ENCODE measurements at places on chromosomes 4 and X.
A peak's percentile ranks its signal among the peaks of the same experiment; 100 is the strongest.

DNA sequence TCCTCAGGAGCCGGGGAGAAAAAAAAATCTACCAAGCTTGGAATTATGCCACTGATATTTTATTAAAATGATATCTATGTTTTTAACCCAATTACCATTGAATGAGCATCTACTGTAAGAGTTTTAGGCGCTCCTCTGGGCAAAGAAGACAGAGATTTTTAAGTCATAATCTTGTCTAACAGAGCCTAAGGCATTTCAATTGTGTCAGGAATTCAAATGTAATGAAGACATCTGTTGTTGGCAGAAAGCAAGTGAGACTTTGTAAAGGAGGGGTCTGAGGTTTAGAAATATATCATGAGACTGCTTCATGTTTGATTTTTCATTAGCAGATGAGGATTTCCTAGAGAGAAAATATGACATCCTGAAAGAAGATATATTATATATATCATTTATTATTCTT lies 1158.1 kb downstream of the FSTL5 start:
- DNase-seq, result no peak

DNA sequence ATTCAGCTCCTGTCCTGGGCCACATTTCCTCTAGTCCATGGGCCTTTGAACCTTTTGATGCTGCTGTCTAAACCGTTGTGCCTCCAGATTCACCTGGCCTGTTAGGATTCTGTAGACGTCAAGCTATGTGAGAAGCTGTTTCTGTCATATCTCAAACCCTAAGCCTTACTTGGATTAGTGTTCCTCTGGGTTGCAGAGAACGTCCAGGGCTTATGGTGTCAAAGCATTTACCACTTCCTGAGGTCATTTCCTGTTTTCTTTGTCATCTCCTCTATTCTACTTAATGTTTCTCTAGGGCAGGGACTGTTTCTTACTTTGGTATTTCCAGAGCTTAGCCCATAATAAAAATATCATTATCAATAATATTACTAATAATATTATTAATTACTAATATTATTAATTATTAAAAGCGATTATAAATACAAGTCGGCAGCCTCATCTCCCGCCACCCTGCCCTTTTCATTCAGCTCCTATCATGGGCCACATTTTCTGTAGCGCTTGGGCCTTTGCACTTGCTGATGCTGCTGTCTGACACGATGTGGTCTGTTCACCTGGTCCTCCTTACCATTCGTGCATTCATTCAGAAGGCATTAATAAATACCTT lies 19.1 kb downstream of the PRIMPOL start:
- DNase-seq, result peak; percentile 70

DNA sequence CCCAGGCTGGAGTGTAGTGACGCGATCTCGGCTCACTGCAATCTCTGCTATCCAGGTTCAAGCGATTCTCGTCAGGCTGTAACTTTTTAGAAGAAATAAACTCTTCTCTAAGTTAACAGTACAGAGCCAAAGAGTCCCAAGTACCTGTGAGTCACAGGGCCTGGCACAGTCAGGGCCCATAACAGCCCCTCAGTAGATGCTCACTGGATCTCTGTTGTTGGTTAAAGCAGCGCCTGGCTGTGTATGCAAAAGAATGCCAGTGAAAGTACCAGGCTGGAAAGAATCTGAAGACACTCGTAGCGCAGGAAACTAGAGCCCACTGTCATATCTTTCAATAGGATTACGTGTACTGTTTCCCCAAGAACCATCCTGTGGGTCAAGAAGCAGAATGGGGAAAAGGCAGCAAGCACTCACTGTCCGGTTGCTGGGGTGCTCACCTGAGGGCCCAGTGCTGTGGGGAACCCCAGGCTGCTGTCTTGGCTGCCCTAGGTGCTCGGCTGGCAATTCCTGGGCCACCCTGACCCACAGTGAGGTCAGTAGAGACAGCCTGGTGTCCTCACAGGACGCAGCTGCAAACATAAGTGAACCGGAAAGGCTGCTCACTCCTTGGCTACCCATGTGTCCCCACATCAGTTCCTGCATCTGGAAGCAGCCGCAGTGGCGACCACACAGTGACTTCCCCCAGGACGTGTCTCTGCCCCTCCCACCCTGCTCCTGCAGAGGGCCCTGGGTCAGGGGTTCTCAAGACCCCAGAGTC lies 3.1 kb upstream of the SLBP start:
- DNase-seq, result no peak

DNA sequence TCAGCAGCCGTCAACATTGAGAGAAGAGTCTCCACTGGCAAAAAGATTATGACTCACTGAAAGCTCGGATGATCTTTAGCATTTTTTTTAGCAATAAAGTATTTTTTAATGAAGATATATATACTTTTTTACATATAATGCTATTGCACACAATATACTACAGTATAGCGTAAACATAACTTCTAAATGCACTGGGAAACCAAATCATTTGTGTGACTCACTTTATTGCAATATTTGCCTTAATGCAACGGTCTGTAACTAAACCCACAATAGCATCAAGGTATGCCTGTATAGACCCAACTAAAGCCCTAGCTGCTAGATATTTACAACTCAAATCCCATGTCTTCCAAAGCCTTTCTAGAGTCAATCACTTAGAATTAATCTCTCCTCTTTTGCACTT lies 52.3 kb upstream of the EDNRA start:
- DNase-seq, result no peak

DNA sequence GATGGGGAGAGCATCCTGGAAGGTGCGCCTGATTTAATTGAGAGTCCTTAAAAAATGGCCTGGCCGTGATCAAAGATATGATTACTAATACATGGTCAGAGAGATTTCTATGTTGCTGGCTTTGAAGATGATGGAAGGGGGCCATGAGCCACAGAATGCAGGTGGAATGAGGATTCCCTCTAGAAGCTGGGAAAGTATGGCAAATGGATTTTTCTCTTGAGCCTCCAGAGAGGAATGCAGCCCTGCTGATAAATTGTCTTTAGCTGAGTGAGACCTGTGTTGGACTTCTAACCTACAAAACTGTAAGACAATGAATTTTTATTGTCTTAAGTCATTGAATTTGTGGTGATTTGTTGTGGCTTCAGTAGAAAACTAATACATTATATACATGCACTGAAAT lies 7.7 kb downstream of the NUDT9 start:
- DNase-seq, result no peak

- DNase-seq, result no peak
Measured at GRCh38 chrX:11445540-11445939, 152.3 kb downstream of the AMELX start.

GRCh38 chr4:163447481-163447880 lies 26.1 kb downstream of the TKTL2 start:
- DNase-seq, result no peak

GRCh38 chrX:11934089-11934488 lies 176.1 kb downstream of the MSL3 start:
- no peak for DNase-seq

DNA sequence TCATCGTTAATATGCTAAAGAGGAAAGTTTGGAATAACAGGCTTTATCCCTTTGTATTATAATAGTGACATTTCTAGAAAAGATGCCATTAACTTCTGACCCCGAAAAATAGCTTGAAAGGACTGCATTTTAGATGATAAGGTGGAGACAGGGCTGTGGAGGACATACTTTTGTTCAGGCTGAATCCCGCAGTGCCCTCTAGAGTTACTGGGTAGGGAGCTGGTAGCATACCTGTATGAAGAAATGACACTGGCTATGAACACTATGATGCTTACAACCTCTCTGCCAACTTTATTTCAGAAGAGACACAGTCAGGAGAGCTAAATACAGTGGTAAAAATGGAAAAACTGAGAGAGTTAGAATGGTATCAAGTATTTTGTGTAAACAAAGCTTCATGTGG lies 8.1 kb downstream of the IL1RAPL1 start:
- DNase-seq, result no peak

GRCh38 chr4:99300934-99301333 lies 10.1 kb upstream of the ADH1A start:
- DNase-seq, result no peak

DNA sequence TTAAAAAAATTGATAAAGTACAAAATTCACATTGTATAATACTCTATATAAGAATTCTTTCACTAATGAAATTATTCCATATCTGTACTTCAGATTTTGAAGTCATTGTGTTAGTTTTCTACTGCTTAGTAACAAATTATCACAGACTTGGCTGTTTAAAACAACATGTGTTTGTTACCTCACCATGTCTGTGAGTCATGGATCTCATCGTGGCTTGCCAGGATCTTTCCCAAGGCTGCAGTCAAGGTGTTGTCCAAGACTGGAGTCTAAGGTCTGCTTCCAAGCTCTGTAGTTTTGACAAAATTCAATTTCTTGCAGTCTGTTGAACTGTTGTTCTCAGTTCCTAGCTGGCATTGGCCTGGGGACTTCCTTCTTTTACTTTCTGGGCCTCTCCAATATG lies 1286.9 kb downstream of the ADGRL3 start:
- DNase-seq, result no peak

DNA sequence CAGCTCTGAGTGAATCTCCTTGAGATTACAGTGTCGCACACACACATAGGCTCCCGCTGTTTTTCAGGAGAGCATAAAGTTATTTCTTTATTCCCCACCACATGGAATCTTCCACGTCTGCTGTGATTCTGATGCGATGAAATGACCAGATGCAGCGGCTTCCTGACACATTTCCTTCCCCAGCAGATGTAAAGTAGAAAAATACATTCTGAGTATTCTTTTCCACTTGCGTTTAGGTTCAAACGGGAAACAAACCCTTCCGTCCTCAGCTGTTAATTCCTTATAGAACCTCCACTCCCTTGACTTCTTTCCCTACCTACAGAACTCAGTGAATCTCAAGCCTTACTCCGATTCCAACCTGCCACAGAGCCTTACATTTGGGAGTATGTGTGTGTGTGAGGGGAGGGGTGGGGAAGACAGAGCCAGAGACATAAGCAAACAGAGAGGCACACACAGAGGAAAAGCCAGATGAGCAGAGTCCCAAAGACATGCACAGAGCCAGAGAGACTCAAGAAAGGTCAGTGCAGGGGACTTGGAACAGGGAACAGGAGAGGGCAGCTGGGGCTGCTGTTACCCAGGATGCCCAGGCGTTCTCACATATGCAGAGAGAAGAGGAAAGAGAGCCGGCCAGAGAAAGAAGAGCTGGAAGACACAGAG lies 47.3 kb downstream of the SETD7 start:
- DNase-seq, result no peak

GRCh38 chr4:7351014-7351413 lies 83.7 kb downstream of the PSAPL1 start:
- no peak for DNase-seq

DNA sequence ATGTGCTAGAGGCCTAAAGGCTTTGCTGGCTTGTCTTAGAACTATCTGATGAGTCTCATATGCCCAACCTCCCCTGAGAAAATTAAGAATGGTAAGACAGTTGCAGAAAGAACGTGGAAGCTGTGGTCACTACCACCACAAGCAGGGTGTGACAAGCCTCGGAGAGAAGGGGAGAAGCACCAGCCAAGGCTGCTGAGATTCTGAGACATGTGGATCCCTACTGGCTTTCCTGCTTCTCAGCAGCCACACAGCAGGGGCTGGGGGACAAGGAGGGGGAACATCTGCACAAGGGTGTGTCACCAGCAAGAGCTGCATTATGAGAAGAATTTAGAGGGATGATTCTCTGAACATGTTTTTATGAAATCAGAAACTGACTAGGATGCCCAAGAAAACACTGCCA lies 19.4 kb downstream of the TAPT1 start:
- DNase-seq, result no peak

- DNase-seq, result peak; percentile 28
Measured at GRCh38 chr4:139562067-139562684, 6.2 kb upstream of the SETD7 start.

DNA sequence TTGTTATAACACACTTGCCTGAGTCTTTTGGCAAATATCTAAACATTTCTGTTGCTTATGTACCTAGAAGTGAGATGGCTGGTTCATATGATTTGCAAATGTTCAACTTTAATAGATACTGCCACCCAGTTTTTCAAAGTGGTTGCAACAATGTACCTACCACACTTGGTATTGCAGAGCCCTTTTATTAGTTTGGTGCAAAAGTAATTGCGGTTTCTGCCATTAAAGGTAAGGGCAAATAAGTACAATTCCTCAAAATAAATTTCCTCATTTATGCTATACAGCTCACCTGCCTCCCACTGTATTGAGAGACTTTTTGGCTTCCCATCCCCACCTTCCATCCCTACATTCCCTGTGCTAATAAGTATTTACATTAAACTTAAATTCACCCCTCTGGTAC lies 47.7 kb upstream of the COL25A1 start:
- DNase-seq, result no peak

DNA sequence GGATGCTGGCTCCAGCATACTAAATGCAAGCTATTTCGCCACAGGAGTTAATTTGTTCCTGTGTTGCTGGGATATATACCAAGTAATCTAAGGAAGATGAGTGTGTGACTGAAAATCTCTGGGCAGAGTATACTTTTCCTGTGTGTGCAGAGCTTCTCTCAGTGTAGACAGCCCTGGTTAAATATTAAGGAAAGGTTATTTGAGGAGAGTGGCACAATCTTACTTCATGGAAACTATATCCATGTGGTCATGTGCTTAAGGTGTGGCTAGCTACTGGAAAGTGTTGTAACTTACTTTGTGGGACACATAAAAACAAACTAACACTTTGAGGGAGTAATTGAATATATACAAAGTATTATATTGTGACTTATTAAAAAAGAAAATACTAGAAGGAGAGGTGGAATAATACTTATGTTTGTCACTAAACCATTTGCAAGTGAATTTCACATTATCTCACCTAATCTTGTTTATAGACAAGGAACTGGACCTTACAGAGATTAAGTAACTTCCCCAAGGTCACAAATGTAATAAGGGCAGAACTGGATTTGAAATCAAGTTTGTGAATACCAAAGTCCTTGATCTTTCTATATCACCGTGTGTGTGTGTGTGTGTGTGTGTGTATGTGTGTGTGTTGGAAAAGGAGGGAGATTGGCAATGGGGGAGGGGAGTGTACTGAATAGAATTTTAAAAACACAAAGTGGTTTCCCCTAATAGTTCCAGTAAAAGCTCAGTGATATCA lies 408.2 kb upstream of the NR3C2 start:
- no peak for DNase-seq

DNA sequence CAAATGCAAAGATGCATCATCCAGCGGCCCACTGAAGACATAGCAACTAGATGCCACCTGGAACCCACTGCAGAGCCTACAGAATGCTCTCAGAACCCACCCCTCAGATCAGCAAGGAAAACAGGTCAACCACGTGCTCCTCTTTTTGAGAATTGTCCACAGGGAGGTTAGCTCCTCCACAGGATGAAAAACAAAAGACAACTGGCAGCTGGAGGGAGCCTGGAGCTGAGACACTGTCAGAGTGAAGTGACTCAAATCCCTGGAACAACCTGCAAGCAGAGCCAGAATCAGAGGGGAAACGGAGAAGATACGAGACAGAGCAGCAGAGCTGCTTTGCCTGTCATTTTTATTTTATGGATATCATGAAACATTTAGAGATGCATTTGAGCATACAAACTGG lies 277.6 kb downstream of the GASK1B start:
- DNase-seq, result no peak

- no peak for DNase-seq
Measured at GRCh38 chr4:24190761-24191695, 301.2 kb upstream of the PPARGC1A start.

DNA sequence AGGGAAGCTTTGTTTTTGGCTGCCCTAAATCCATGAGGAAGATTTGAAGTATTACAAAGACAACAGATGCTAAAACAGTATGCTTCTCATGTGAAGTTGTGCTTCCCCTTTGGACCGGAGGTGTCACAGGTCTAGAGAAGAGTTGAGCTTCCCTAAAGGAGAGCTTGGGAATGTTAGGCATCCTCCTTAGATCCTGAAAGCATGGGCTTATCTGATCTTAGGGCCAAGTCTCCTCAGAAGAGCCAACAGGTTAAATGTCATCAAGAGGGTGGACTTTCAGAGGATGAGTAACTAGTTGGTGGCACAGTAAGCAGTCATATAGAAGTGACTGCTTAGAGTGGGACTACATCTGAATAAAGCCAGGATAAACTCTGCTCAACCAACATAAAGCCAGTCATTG lies 205.4 kb downstream of the RPA4 start:
- no peak for DNase-seq
